ENCODE measurements at places on chromosomes 2 and 18.

GRCh38 chr2:197196541-197197180 lies 113.9 kb downstream of the ANKRD44 start:
- no peak for DNase-seq

- DNase-seq: no peak
These were observed 145.1 kb downstream of the KCNE4 start for GRCh38 chr2:223197046-223197445.

DNA sequence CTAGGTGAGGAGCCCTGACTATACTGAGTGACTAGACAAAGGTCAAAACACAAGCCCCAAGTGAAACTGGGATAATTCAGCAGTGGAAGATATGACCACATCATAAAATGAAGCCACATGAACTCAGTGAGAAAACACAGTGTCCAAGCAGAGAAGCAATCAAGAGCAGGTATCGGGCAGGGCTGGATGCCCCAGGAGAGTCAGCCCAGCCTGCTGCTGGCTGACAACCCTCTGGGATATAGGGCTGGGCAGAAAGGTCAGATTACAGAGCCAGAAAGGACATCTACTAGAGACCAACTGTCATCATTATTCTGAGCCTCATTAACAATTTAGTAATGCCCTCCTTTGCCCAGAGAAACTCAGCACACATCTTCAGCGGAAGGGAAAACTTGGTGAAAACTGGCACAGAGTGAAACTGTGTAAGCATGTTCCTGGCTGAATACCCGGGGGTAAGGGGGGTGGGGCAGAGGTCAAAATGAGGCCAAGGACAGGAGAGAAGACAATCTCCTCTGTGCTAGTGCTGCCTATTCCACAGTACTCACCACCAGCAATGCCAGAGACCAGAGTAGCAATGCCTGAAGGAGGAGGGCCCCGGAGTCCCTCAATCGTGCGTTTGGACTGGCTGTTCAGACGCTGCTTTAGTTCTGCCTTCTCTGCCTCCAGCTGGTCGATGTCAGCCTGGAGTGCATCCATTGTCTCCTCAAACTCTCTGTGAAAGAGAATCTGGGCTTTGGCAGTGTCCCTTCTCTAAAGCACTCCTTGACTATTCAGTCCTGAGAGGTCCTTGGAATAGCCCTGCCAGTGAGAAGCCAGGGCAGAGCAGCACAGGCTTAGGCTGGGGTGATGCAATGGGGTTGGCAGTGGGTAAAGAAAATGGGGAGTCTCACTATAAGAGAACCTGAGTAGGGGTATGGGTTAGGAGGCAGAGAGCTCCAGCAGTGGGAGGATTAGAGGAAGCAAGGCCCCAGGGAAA lies 15.3 kb downstream of the DCTN1 start:
- DNase-seq: no peak

DNA sequence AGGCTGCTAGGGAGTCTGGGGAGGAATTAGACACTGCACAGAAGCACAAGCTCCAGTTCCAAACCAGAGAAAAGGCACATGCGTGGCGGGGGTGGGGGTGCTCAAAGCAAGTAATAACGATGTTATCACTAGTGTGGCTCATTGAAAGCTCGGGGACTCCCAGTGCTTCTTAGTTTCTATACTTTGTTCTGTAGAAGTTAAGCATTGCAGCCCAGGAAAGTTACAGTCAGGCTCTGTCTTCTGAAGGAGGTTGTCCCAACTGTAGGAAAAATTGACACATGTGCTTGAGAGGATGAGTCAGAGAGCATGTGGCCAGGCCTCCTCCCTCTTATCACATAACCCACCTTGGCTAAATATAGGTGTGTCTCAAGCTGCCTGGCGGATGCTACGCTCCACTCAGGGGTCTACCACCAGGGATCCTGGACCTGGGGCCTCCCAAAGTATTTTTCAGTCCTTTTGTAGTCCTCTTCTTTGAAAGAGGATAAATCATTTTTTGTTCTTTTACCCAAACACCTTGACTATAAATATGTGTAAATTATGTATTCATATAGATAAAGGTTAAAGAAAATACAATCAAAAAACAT lies 3.8 kb downstream of the GALNT5 start:
- no peak for DNase-seq

DNA sequence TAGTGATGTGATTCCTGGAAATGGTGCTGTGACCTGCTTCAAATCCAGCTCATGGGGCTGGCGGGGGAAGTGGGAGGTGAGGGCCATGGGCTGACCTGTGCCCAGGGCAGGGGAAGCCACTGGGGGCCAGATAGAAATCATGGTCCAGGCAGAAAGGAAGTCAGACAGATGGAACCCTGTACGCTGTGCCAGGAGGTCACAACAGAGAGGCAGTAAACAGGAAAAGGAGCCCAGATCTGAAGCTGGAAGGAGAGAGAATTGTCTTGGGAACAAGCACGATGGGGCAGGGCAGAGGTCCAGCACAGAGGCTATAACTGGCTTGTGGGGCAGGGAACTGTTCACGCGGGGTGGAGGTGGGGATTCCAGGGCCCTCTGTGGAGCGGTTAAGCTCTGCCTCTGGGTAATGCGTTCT lies 76.0 kb downstream of the RNF144A start:
- DNase-seq: no peak

GRCh38 chr2:119700866-119701265 lies 21.9 kb downstream of the TMEM177 start:
- no peak for DNase-seq

DNA sequence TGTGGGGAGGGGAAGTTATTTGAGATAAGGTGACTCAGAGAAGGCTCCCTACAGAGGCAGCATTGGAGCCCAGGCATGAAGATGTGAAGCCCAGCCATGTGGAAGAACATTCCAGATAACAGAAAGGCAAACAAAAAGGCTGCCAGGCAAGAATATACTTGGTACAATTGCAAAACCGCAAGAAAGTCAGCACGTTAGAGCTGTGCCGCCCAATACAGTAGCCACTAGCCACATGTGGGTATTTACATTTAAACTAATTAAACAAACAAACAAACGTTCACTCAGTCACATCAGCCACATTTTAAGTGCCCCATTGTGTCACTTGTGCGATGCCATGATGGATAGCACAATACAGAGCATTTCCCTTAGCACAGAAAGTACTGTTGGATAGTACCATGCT lies 179.6 kb downstream of the SATB2 start:
- DNase-seq: no peak

- DNase-seq: no peak
These were observed 27.4 kb downstream of the NEMP2 start for GRCh38 chr2:190507135-190507534.

DNA sequence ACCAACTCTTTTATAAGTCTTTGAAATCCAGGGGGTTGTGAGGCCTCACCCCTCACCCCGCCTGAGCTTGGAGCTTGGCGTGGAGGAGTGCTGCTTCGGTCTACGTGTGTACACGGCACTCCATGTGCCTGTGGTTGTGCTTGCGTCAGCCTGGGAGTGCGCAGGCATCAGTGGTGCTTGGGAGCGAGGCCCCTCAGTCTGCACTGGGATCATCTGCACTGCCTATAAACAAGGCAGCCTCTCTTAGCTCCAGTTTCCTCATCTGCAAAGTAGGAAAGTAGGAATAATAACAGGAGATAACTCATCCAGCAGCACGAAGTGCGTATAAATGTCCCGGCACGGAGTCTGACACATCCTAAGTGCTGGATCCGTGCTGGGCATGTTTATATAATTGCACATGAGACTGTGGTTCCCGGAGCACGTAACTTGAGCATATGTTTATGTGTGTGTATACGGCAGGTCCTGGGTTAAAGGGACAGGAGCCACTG lies 1.2 kb downstream of the GYPC start:
- no peak for DNase-seq

- no peak for DNase-seq
These were observed 167.0 kb downstream of the NDUFA10 start for GRCh38 chr2:239858179-239858578.

GRCh38 chr2:173762221-173762620 lies 203.0 kb downstream of the SP3 start:
- DNase-seq: no peak

- no peak for DNase-seq
These were observed 326.7 kb downstream of the SUCLG1 start for GRCh38 chr2:84132370-84132769.

DNA sequence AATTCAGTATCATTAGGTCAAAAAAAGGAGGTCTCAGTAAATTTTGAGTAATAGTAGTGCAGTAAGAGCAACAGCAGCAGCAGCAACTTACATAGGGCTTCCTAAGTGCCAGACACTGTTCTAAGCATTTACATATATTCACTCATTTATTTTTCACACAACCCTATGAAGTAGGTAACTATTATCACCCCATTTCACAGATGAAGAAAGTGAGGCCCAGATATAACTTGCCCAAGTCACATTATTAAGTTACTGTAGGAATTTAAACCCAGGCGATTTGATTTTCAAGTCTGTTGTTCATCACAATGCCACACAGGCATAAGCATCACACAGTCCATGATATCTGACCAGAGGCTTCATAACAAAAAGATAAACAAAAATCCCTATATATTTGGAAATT lies 90.2 kb upstream of the DTNB start:
- DNase-seq: no peak

- no peak for DNase-seq
These were observed 56.4 kb upstream of the FMNL2 start for GRCh38 chr2:152278526-152278925.

- DNase-seq: no peak
These were observed 53.9 kb downstream of the SH3BP4 start for GRCh38 chr2:235005603-235006259.

DNA sequence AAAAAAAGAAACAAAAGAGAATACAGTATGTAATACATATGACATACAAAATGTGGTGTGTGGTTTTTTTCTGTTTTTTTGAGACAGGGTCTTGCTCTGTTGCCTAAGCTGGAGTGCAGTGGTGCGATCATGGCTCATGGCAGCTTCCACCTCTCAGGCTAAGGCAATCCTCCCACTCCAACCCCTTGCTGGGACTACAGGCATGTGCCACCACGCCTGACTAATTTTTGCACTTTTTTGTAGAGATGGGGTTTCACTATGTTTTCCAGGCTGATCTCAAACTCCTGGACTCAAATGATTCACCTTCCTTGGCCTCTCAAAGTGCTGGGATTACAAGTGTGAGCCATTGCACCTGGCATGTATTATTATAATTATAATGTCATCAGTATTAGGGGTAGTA lies 38.9 kb downstream of the DHX57 start:
- no peak for DNase-seq

GRCh38 chr2:108829578-108830310 lies 43.2 kb downstream of the CCDC138 start:
- no peak for DNase-seq

GRCh38 chr18:76373297-76373696 lies 121.7 kb downstream of the ZNF516 start:
- DNase-seq: no peak

- no peak for DNase-seq
These were observed 675.2 kb upstream of the ID2 start for GRCh38 chr2:8006626-8007025.

- no peak for DNase-seq
These were observed 73.5 kb downstream of the KCNF1 start for GRCh38 chr2:10985260-10985659.

DNA sequence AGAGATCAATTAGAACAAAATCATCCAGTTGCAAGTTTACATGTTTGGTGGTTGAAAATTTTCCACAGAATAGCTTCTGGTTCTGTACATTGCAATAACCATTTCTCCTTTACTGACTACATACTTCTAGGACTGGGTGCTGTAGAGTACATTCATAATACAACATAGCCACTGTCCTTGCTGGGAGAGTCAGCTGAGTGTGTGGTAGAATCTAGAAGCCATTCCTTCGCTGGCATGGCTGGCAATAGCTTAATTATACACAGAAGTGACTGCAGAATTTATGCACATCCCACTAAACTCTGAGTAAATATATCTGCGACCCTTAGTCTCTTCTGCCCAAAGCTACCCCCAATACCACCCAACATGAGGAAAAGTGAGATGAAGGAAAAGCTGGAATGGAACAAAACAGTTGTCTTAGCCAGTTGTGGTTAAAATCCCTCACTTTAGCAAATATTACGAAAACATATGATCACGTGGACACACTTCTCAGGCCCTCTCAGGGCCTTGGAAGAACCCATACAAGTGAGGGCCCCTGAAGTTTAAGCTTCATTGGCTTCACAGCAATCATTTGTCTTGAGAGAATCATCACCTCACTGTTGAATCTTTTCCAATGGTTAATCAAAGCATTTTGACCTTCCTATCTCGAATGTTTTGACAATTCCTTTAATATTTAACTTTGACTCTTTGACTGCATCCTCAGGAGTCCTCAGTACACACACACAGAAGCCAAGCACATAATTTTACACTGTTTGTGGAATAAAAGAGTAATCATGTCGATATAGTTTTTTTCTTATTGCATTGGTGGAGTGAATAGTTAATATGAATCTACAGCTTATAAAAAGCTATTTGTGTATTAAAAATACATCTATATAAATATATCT lies 225.1 kb downstream of the ZNF385B start:
- no peak for DNase-seq

- peak; percentile 46 for DNase-seq
These were observed 1.1 kb upstream of the BOLL start for GRCh38 chr2:197786010-197786877.

- no peak for DNase-seq
These were observed 489.9 kb downstream of the NYAP2 start for GRCh38 chr2:225889452-225889851.

GRCh38 chr18:70078106-70078505 lies 127.4 kb downstream of the RTTN start:
- no peak for DNase-seq

DNA sequence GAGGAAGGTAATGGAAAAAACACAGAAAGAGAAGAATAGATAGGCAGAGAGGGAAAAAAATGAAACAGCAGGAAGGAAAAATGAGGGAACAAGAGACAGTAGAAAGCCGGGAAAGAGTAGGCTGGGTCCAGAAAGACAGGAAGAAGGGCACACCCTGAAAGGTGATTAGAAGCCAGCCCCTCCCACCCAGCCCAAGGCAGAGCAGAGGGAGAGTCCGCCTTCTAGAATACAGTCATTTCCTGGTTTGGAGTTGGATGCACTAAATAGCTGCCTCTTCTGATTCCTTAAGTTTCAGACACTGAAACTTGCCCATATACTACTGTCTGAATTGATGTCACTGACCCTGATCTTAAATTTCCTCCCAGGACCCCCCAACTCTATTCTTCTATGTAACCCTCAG lies 17.9 kb upstream of the DSG3 start:
- DNase-seq: no peak

Measured in activated naive CD4-positive, alpha-beta T cell (primary cell).